Inflammatory macrophage treated with lipopolysaccharide for 4 hours (primary cell): ENCODE measurements at places on chromosomes 2 and 18.
A peak's percentile ranks its signal among the peaks of the same experiment; 100 is the strongest.

DNA sequence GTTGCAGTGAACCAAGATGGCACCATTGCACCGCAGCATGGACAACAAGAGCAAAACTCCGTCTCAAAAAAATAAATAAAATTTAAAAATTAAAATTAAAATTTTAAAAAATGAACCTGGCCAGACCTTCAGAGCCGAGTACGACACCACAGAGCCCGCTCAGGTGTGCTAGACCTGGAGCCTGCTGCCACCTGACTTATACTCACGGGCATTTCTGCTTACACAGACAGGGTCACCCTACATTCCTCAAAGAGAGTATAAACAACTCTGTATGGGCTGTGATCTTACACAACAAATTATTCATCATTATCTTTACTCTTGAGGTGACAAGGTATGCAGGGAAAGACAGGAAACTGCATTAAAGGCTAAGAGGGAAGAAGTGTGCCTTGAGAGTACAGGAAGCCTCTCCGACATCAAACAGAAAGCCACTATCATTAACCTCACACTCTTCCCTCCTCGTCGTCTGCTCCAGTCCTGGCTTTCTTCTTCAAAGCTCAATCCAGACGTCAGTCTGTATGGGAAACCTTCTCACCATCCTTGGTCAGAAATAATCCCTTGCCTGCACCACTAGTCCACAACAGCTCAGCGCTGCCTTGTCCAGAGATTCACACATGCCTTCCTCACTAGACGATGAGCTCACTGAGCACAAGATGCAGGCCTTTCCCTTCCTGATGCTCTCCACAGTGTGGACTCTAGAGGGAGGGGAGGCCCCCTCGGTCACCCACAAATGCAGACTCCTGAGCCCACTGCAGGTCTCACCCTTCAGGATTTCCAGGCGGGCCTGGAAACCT lies 56.2 kb downstream of the UXS1 start:
- DNase-seq, result no peak

DNA sequence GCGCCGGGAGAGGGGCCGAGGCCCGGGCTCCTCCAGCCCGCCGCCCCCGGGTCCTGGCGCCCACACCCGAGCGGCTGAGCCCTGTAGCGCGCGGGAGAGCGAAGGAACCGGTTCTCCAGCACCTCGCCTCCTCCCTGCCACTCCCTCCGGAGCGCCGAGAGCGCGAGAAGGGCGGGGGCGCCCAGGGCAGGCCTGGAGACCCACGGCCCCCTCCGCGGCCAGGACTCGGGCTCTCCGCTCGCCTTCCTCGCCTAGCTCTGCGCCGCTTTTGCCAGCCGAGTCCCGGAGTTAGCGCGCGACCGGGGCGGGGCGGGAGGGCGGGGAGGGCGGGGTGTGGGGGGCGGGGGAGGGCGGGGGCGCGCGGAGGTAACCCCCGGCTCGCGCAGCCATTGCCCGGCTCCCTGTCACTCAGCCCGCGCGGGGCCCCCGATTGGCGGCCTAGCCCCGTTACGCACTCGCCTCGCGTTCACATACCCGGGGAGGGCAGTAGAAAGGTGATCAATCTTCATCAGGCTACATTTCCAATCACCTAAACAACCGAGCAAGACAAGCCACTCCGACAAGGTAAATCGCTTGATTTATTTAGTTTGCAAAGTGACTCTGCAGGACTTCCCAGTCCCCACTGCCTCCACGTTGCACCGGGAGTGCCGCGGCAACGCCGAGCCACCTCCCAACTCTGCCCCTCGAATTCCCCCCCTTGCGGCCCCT lies at the start of gene OTX1:
Gene OTX1 (plus strand): TSS at position 497 of the 708 bp plus-strand sequence. CDS start 2,161 bp downstream, outside the sequence.
- DNase-seq, result no peak

DNA sequence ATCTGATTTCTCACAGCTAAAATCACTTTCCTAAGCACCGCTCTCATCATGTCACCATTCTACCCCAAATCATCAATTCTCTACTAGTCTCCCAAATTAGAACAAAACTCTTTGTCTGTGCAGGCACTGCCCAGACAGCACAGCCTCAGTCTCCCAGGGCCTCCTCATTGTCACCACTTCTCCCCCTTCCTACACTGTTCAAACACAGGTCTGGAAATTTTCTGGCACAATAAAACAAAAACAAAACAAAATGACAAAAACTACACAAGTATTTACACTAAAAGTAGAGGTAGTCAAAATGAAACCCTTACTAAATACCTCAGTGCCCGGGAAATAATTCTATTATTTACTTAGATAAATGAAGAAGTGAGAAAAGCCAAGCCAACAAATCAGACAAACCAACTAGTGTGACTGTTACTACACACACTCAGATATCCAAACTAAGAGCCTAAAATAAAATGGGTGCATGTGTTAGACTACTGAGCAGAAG lies 156.2 kb upstream of the DNMT3A start:
- DNase-seq, result no peak

GRCh38 chr2:238700117-238700457 lies 147.8 kb upstream of the TWIST2 start:
- no peak for DNase-seq

GRCh38 chr2:176814740-176815367 lies 397.7 kb upstream of the HNRNPA3 start:
- peak; percentile 26 for DNase-seq

DNA sequence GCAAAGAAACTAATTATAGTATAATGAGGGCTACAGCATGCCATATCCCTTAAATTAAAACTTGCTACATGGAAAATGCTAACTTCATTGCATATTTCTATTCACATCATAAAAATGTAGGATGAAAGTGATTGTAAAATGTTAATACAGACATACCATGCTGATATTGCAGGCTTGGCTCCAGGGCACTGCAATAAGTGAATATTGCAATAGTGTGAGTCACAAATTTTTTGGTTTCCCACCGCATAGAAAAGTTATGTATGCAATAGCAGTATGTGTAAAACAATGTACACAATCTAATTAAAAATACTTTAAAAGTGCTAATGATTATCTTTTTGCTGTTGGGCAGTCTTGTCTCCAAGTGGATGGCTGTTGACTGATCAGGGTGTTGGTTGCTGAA lies 162.1 kb downstream of the CD8B2 start:
- DNase-seq, result no peak

DNA sequence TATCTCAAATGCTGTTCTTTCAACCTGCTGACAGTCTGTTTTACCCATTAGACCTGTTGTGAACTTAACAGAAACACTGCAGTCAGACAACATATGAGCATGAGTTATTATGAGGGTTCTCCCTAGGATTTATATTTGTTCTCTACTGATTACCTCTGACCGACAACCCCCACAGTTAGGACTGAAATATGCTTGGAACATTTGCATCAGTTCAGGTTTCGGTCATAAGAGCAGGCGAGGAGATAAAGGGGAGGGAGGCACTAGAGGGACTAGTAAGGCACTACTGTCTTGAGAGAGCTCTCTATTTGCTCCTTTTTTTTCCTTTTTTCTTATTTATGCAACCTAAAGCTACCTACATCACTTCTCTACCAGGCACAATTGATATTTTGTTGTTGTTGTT lies 133.2 kb upstream of the REG3G start:
- no peak for DNase-seq

DNA sequence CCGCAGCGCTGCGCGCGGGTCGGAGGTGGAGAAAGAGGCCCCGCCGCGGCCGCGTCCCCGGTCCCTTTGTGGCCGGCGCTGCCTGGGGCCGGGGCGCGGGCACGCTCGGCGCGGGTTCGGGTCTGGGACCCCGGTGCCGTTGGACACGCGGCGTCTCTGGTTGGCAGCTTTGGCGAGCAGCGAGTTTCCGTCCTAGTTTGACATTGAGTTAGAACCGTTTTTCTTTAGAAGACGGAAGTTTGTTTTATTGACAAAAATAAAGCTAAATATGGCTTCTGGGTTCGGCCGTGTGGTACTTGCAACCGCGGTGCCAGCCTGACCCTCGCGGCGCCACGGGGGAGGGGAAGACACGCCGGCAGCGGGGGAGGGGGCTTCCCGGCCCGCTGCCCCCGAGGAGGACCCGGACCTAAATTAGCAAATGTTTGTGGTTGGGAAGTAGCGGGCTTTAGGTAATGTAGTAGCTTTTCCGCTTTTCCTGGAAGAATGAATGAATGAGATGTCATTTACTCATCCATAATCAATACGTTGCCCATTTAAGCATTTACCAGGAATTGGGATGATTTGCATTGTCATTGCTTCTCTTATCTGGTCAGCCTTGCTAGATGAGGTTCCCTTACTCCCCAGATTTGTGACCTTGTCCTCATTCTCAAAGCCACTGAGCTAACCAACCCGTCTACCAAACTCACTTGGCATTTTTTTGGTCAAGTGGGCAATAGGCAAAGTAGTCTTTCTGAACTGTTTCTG lies 530 bp downstream of the GALNT1 start:
- peak; percentile 22 for DNase-seq

DNA sequence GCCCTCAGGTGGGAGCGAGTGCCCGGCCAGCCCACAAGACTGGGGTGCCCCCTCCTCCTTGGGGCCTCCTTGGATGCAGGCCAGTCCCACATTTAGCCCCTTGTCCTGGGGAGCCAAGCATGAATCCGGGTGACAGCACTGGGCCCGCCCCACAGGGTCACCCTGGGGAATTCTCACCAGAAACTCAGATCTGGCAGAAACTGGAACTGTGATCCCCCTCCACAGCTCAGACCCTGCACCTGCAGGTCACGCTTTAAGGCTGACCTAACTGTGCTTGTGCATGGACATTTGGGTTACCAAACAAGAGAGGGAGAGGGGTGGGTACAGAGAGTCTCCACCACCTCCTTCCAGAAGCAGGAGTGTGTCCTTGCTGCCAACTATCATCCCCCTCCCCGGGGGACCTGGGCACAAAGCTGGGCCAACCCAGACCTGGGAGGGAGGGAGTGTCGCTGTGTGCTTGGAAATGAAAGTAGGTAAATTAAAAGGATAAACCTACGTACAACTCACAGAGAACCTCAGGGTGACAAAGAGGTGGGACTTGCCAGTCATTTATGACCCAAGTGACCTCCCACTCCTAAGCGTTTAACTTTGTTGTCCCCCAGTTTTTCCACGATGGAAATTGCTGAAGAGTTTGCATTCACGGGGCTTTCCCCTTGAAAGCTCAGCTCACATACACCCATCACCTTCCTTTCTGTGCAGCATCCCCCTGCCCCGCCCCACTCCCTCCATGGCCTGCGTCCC lies 9.1 kb downstream of the ITM2C start:
- no peak for DNase-seq

GRCh38 chr2:179349670-179350303 lies 85.2 kb upstream of the SESTD1 start:
- peak; percentile 11 for DNase-seq

DNA sequence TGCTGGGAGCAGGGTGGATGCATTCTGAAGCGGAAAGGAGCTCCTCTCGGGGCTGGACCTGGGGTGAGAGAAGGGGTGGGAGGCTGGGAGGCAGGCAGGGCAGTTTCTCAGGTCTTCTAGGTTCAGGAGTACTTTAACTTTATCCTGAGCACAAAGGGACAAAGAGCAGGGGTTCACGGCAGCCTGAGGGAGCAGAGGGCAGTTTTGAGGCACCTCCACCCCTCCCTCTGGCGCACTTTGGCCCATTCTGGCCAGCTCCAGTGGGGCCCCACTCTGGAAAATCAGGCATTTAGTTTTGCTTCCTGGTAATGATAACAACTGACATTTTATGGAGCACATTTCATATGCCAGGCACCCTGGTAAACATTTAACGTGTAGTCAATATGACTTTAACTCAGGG lies 14.3 kb downstream of the B3GNT7 start:
- no peak for DNase-seq

DNA sequence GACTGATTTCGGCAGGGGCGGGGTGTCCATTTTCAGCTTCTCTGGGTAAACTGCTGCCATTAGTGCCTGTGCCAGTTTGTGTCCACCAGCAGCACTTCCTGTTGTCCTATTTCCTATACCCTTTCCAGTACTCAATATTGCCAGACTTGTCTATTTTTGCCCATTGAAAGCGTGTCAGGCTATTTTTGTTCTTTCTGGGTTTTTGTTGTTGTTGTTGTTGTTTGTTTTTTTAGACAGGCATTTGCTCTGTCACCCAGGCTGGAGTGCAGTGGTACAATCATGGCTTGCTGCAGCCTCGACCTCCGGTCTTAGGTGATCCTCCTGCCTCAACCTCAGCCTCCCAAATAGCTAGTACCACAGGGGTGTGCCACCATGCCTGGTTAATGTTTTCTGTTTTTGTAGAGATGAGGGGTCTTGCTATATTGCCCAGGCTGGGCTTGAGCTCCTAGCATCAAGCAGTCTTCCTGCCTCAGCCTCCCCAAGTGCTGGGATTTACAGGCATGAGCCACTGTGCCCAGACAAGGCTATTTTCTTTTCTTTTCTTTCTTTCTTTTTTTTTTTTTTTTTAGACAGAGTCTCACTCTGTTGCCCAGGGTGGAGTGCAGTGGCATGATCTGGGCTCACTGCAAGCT lies 8.5 kb downstream of the PRELID3A start:
- DNase-seq, result no peak

GRCh38 chr2:44746856-44747615 lies 194.5 kb upstream of the SIX3 start:
- no peak for DNase-seq

DNA sequence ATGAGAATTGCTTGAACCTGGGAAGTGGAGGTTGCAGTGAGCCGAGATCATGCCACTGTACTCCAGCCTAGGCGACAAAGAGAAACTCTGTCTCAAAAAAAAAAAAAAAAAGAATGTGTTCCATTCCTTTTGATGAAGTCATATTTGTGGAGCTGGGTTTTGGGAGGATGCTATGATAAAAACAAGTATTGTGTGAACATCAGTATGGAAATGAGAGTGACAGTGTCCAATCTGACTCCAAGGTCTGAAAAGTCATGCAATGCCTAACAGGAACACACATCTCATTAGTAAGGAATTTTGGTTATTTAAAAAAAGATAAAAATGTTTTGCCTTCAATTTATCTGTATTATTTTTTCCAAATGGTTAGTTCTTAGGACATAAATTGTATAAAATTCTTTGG lies 11.8 kb downstream of the GCFC2 start:
- DNase-seq, result no peak

- DNase-seq, result peak; percentile 18
These were observed 17.4 kb upstream of the IHH start for GRCh38 chr2:219078126-219078525.

- DNase-seq, result no peak
These were observed 242.1 kb downstream of the TMX3 start for GRCh38 chr18:68472701-68473295.

DNA sequence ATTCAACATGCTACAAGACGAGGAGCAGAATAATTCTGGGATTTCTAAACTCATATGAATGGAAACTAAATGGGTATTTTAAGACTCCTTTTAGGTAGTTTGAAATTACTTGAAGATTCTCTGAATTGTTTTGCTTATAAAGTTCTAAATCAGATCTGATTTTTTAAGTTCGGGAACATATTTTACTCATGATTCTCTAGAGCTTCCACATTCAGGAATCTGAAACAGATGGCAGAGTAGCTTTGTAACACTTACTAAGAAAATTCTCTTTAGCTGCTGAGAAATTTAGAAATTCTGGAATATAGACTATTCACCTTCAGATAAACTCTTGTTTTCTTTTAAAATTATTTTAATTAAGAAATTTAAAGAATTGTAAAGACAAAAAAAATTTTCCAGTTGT lies 13.7 kb downstream of the RBBP8 start:
- no peak for DNase-seq

GRCh38 chr18:2535419-2535910 lies 35.8 kb downstream of the METTL4 start:
- DNase-seq, result no peak
